Activated CD8-positive, alpha-beta T cell treated with anti-CD3 and anti-CD28 coated beads for 36 hours (primary cell): ENCODE measurements at places on chromosomes 11 and 22.

DNA sequence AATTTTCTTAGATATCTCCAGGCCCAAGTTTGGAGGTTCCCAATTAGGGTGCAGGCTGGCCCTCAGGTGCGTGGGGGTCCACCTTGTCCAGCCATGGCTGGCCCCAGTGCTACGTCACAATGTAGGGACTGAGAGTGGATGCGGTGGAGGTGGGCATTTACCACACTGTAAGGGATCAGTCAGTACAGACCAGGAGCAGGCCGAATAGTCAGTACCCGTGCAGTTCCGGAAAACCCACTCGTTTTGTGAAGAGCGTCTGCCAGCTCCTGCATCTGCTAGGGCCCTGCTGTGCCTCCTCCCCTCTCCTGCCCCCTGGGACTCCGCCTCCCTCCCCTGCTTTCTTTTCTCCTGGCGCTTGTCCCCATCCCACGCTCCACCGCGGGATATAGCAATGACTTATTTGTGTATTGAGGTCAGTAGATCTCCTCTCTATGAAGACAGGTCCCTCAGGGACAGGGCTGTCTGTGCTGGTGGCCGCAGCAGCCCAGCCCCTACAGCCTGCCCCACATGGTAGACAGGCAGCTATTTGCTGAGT is 50.4 kb upstream of the SEPTIN5 start:
- DNase-seq: no peak

DNA sequence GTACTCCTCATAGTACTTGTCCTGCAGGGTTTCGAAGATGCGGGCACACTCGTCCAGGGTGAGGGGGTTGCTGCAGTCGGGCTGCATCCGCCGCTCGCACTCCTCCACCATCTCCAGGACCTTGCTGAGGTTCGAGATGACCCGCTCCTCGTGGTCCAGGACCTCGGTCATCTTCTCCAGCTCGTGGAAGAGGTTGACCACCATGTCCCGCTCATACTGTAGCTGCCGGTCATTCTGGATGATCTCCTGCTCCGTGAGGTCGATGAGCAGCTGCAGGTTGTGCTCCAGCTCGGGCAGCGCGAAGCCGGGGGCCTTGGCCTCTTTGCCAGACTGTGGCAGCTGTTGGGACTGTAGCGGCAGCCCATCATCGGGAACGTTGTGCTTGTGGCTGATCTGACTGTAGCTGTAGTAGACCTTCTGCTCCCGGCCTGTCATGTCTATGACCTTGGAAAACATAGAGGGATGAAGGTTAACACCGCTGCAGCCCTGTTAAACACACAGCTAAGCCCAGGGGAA is 13.0 kb downstream of the TFIP11 start:
- no peak for DNase-seq

DNA sequence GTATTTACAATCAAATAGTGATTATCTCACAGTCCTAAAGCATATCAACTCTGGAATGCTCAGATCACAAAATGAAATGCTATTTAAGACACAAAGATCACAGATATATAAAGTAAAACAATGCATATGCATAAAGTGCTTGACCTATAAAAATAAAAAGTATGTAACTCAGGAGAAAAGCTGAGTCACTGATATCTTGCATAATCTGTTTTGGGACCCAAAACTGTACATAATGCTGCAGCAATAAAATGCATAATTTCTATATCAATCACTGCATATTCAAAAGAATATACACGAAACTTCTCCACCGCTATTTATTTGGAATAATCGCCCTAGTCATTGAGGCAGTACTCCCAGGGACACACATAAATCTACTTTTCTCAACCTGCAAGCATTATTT is 34.9 kb upstream of the GRIA4 start:
- no peak for DNase-seq

DNA sequence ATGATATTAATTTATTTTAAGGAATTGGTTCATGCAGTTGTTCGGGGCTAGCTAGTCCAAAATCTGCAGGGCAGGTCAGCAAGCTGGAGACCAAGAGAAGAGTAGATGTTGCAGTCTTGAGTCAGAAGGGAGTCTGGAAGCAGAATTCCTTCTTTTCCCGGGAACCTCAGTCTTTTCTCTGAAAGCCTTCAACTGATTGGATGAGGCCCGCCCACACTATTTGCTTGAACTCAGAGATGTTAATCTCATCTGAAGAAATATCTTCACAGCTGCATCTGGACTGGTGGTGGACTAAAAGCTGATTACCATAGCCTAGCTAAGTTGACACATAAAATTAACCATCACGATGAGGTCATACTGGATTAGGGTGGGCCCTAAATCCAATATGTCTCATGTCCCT is 122.2 kb downstream of the COMMD9 start:
- no peak for DNase-seq

- DNase-seq: no peak
Measured at GRCh38 chr11:69427906-69428880, 53.3 kb upstream of the LINC01488 start.

DNA sequence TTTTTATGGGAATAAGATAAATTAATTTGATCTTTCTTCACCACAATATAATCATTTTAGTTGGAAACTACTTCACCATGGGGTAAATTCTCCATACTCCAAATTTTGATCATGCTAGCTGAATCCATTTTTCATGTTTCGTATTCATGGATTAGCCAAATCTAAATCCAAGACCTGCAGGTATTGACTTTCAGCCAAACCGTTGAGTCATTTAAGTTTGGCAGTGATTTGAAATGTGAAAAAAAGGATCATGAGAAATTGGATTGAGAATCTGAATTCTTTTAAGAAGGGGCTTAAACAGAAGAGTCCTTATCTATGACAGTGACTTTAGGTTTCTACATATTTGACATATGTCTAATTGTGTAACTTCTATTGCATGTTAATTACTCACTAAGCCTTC is 5.3 kb downstream of the GAS2 start:
- no peak for DNase-seq

GRCh38 chr11:107696140-107696539 is 15.7 kb downstream of the SLN start:
- DNase-seq: no peak

- no peak for DNase-seq
Measured at GRCh38 chr11:35529971-35530495, 4.6 kb upstream of the PAMR1 start.

DNA sequence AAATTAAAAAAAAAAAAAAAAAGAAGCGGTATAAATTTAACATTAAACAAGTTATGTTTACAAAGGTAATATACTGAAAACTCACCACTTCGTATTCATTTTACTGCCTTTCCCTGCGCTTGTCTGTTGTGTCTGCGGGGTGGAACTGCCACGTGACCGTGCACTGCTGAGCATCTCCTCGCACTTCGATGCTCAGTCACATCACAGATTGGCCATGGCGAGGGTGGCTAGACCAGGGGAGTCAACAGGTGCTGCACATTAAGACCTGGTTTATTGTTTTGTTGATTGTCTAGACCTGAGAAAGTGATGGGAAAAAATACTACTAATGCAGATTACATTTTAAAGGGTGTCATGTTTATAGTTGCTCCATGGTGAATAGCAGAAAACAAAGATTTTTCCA is 22.8 kb upstream of the TUB start:
- DNase-seq: no peak

DNA sequence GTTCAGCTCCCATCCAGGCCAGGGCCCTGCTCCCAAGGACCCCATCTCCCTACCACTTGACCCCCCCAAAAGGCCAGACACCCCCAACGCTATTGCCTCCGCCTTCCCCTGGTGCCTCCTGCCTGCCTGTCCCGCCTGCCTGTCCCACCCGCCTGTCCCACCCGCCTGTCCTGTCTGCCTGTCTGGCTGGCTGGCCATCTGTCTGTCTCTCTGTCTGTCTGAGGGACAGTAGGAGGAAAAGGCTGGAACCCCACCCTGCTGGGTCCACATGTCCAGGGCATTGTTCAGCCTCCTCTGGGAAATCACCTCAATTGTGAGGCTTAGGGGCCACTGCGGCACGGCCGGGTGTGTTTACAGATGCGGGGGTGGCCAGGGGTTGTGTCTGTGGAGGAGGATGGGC is 25.3 kb upstream of the CBX7 start:
- no peak for DNase-seq
